ENCODE measurements at places on chromosomes 12 and 14.

DNA sequence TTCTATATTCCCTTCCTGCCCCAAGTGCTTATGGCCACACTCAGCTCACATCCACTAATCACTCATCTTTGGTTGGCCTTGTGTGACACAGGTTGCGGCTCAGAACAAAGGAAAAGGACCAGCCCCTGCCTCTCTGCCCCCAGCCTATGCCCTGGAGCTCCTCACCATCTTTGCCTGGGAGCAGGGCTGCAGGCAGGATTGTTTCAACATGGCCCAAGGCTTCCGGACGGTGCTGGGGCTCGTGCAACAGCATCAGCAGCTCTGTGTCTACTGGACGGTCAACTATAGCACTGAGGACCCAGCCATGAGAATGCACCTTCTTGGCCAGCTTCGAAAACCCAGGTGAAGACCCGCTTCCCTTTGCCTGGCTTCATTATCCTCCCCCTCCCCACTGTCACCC lies 15.8 kb upstream of the OAS2 start:
- DNase-seq: no peak

GRCh38 chr12:56880125-56880992 lies 53.8 kb downstream of the SDR9C7 start:
- DNase-seq: no peak

DNA sequence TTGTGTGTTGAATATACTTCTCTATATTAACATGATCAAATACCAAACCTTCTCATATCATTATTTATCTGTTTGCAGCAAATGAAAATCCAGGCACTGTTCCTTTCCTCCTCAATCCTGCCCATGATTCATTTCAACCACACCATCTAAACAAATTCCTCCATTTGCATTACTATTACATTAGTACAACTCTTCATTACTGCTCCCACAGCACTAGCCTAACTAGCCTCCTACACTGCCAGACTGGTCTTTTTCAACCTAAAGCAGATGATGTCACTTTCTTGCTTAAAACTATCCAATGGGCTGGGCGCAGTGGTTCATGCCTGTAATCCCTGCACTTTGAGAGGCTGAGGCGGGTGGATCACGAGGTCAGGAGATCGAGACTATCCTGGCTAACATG lies 117.3 kb upstream of the MYF6 start:
- DNase-seq: no peak

DNA sequence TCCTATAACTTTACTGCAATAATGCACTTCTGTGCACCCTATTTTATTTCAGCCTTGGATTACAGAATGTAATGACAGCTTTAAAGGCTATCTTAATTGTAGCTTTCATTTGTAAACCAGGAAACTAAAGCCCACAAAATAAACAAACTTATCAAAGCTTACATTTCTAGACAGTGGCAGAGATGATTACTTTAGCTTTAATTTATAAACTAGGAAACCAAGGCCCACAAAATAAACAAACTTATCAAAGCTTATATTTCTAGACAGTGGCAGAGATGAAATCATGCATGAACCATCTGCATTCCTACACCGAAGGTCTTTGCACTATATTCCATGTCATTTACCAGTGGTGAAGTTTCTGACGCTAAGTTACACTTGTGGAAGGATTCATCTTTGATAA lies 74.4 kb downstream of the PRKD1 start:
- no peak for DNase-seq

GRCh38 chr12:56954057-56954957 lies 3.1 kb downstream of the RDH16 start:
- no peak for DNase-seq

GRCh38 chr12:89326239-89327040 lies 25.9 kb downstream of the DUSP6 start:
- no peak for DNase-seq

Data from smooth muscle cell of the brain vasculature (primary cell).